ENCODE measurements at places on chromosomes 1 and 21.

DNA sequence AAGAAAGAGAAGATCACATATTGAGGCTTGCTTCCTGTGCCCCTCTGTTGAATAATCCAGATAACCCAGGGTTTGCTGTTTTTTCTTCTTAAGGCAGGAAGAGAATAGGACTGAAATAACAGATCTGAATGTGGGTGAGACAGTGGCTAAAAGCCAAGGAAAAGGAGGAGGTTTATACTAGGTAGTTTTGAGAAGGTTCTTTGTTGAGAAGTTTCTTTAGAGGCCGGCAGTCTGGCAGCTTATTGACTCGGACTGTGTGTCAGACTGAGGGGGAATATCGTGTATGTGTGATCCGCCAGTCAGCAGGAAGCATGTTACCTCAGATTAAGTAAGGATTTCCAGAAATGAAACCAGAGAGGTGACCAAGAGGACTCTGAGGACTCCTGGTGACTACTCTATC lies 119.8 kb downstream of the PLA2G4A start:
- no peak for DNase-seq

DNA sequence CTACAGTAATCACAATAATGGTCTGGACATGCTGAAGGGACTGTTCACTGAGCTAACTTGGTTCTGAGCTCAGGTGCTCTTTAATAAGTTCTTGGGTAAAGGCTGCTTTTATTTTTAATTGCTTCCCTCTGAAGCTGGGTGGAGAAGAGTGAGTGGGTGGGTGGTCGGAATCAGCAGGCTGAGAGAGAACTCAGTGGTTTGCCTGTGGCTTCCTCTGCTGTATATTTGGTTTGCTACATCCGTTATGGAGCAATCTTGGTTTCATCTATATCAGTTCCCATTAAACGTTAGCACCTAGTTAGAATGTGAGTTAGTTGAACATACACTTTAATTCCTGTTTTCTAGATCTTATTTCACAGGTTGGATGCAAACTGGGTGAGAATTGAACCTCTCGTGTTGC lies 23.3 kb downstream of the CNIH4 start:
- peak; percentile 3 for DNase-seq

GRCh38 chr1:30806381-30807317 lies 49.1 kb upstream of the LAPTM5 start:
- DNase-seq = no peak

DNA sequence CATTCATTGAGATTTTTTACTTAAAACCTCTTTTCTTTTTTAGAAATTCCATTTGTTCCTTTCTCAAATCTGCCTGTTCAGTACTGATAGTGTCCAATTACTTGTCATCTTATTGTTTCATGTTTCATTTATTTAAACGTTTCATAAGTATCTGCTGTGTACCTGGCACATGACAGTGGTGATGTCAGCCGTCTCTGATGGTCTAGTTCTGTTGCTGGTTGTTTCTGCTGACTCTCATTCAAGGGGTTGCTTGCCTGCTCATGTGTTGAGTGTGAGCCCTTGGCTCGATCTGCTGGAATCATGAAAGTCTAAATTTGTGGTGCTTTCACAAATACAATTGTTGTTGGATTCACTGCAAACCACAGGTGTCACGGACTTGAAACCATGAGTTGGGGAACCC lies 25.5 kb upstream of the C2CD2 start:
- no peak for DNase-seq

DNA sequence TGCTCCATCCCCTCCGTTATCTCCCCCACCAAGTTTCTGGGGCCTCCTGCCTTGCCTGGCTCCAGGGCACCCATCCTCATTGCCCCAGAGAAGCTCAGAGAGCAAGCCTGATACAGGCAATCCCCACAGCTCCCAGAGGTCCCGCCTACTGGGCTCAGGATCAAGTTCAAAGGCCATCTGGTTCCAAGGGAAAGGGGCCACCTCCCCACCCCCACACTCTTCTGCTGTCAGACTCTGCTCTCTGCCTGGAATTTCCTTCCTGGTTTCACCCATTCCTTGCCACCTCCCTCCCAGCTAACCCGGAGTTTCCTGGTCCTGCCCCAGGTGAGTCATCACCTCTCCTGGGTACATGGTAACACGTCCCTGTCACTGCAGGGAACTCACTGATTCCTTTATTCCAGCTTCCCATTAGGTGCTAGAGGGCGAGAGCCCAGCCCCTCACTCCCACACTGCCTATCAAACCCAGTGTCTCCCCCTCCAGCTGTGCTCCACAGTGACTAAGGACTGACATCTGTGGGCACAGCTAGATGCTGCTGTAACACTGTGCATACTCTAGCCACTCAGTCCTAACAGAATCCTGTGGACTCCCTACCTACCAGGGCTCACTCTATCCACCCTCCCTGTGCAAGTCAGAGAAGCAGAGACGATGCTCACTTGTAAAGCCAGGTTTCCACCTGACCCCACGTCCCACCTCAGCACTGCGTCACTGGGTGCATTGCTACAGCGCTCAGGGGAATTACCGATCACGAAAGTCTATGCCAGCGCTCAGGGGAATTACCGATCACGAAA lies 21.8 kb downstream of the RSPH1 start:
- DNase-seq = no peak

- DNase-seq = no peak
These were observed 60.3 kb upstream of the SLC45A1 start for GRCh38 chr1:8257621-8258020.

DNA sequence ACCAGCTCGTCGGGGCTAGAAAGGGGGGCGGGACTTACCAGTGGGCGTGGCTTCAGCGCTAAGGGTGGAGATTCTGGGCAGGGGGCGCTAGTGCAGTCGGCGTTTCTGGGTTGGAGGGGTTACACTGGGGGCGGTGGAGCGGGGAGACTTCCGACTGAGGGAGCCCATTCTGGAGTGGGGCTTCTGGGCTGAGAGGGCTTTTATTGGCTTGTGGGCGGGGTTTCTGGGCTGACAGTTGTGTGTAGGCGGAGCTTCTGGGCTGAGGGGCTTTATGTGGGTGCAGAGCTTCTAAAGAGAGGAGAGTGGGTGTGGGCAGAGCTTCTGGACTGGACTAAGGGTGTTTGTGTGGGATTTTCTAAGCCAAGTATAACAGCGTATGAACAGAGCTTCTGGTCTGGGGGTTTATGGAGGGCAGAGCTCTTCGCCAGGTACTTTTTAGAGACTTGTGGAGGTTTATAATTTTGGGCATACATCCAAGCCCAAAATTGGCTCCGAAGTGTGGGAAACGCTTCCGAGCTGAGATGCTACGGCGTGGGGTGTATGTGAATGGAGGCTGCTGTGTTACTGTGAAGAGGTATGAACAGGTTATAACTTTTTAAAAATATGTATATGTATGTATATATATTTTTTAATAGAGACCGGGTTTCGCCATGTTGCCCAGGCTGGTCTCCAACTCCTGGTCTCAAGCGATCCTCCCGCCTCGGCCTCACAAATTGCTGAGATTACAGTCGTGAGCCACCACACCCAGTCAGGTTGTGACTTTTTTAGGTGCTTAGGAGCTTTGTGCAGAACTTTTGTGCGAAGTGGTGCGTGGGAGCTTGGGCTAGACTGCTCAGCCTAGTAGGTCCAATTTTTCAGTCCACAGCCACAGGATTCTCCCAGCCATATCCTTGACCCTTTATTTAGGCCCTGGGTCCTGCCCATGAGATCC lies 825 bp downstream of the TMEM39B start:
- DNase-seq = no peak

- DNase-seq = no peak
These were observed 2.1 kb upstream of the PLA2G2E start for GRCh38 chr1:19925342-19926070.

DNA sequence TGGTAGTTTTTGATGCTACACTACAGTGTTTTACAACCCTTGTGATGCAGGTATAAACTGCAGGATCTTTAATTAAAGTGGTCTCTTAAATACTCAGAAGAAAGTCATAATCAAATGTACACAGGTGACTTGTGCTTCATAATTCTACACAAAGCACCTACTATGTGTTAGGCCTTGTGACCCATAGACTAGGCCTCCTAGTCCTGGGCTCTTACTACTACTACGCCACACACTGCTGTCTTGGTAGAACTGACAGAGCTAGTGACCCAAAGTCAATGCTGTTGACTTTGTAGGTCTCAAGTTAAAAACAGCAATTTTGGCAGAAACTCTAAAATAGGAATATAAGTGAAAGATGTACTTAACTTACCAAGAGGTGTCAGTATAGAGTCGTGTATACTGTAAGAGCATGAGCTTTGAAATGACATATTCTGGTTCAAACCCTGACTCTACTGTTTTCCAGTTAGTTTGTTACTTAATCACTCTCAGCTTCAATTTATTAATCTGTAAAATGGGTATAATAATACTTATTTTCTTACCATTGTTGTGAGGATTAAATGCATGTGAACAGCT lies 48.6 kb upstream of the LMO4 start:
- DNase-seq = no peak
